Pancreas (tissue), 10 donors: ENCODE measurements at places on chromosomes 5 and 9.

DNA sequence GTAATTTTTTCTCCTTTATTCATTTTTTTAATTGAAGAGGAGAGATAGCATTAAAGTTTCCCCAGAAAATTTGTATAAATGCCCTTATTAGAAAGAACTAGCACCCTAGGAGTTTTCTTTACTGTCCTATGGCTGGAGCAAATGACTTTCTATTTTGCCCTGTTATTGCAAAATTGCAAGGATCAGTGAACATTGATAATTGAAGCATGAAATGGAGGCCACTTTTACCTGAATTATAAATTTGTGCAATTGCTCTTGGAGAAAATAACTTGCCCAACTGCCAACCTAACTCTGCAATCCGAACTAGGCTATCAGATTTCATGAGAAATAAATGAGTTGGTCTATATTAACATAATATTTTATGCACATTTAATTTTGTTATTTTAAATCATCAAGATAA, 111.9 kb downstream of the MTRR start:
- no peak for DNase-seq

DNA sequence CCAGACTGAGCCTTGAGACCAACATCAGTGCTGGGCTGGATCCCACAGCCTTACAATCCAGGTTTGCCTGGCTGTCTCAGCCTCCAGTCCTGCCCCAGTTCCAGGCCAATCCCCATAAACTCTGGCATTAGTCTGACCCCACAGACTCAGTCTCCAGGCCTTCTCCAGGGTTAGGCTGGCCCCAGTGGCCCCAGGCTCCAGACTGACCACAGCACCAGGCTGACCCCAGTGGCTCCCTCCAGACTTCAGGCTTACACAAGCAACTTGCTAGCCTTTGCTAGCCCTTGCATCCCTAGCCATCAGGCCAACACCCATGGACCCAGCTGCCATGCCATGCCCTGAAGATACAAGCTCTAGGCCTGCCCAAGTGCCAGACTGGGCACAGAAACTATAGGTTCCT, 1326.0 kb upstream of the C9orf72 start:
- no peak for DNase-seq

GRCh38 chr5:16965581-16965980, 29.5 kb upstream of the MYO10 start:
- no peak for DNase-seq

GRCh38 chr5:147216552-147217154, 18.2 kb upstream of the STK32A start:
- DNase-seq, result no peak

- DNase-seq, result no peak
Observed at GRCh38 chr9:10274175-10274574, 338.6 kb downstream of the PTPRD start.

DNA sequence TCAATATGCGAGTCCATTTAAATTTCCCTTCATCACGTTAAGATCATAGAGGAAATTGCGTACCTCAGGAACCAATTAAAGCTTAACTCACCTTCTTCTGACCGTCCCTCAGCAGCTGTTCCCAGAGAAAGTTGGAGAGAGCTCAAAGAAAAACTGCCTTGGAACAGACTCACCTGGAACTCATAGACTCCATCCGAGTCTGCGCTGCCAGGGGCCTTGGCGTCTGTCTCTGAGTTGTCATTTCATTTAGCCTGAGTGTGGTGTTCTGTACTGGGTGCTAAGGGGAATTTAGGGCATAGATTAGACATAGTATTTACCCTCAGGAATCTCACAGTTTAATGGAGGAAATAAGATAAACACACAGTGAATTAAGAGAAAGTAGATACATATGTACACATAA, 892.7 kb downstream of the TLE1 start:
- DNase-seq, result no peak

DNA sequence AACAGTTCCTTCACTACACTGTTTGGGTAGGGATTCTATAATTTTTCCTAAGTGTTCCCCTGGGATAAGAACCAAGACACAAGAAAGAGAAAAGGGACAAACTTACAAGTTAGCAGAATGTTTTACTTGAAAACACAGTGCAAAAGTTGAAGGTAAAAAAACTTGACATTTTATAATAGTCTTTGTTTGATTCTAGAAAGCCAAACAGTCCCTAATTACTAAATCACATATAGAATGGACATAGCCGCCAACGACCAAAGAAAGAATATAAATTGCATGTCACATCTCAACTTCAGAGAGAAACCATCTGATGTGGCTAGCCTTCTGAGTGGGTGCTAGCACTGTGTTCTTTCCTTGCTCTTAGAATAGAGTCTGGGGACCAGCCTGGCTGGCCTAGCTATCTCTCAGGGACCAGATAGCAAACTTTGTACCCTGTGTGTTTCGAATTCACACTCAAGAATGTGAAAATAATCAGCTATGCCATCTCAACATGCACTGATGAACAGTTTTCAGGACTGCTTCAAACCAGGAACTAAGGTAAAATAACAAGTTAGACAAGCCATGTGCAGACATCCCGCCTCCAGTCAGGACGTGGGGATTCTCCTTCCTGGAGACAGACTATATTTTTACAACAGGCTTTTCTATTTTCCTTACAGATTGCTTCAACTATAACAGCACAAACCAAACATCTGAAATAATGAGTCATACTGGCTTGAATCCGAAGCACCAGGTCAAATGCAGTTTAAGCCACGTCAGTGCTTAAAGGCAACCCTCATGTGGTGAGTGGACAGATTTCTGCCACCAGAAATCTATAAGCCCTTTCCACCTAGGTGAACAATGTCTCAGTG, 53.7 kb downstream of the LHFPL2 start:
- peak; percentile 56 for DNase-seq

DNA sequence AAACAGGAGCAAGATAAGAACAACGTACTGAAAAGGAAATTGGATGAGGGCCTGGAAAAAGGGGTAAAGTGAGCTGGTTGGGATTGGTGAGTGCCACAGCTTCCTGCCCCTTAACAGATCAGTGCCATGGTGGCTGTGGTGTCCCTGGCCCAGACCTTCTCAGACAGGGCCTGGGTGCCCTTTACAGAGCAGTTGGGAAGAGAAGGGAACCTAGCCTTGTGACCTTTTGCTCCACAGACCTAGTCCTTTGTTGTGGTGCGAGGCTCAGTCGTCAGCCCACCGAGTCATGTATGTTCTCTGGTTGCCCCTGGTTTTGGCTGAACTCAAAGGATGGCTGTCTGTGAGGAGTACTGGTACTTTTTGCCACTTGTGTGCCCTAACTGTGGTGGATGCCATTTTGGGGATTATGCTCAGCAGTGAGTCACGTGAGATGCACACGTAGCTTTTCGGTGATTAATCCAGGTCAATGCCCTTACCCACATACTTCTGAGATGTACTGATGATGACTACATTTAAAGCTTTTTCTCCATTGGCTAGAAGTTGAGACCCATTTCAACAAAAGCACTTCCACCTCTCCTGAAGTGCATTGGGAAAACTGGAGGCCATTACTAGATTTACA, 48.4 kb downstream of the EXOSC2 start:
- no peak for DNase-seq

DNA sequence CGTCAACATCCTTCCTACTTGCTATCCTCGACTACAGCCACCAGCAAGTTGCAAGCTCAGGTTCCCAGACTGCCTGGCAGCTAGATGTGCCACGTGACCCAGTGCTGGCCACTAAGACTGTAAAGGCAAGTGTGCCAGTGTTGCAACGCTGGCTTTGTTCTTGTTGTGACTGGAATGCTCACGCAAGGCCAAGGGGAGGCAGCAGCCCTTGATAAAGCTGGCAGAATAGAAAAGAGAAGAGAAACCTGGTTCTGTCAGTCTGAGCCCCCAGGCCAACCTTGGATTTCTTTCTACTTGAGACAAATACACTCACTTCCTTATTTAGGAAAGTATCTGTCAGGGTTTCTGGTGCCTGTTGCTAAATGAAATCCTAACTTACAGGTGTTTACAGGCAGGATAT, 113.0 kb downstream of the KLHL3 start:
- DNase-seq, result peak; percentile 88

DNA sequence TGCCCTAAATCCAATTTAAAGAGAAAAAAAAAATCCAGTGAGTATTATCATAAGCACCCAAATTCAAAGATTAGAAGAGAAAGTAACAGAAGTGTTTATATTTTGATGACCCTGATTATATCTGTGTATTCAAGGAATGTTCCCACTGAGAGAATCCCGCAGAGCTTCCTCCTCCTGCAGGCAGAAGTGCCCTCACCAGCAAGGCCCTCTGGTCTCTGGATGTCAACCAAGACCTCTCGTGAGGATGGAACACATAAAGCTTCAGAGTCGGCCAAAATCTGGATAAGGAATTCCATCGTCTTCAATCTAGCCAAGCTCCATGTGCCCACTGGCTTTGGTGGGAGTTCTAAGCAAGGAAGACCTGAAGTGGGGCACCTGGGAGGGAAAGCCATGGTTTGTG, 18.1 kb downstream of the PTCH1 start:
- no peak for DNase-seq

GRCh38 chr9:72013292-72013760, 47.1 kb downstream of the C9orf57 start:
- DNase-seq, result no peak

- no peak for DNase-seq
Observed at GRCh38 chr9:72775570-72775969, 177.3 kb downstream of the ALDH1A1 start.

DNA sequence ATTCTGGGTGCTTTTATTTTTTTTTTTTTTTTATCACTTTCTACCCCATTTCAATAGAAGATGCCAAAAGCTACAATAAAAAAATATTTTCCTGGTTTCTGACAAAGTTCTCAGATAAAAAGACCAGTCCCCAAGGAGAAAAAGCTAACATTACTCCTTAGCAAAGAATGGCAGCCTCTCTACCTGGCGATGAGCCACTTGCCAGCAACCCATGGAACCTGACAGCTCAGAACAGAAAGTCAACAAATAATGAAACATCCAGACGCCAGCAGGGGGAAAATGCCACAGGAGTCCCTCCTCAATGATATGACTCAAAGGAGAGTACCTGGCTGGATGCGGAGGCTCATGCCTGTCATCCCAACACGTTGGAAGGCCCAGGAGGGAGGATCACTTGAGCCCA, 123.2 kb downstream of the MYO10 start:
- DNase-seq, result peak; percentile 72

DNA sequence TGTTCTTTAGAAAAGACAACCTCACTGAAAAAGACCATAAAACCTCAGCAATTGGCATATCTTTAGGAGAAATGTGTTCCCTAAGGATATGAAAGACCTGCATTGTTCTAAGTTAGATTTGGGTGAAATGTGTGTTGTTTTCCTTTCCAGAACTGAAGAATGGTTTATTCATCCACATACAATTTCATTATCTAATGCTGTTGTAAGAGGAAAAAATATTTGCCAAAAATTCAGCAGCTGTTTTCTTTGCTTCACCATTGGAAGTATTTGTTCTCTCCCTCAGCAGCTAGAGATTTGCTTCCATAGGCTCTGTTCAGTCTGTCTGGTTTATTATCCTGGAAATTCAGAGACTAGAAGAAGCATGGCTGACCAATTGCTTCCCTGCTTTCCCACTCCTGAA, 150.9 kb downstream of the ISOC1 start:
- DNase-seq, result no peak

DNA sequence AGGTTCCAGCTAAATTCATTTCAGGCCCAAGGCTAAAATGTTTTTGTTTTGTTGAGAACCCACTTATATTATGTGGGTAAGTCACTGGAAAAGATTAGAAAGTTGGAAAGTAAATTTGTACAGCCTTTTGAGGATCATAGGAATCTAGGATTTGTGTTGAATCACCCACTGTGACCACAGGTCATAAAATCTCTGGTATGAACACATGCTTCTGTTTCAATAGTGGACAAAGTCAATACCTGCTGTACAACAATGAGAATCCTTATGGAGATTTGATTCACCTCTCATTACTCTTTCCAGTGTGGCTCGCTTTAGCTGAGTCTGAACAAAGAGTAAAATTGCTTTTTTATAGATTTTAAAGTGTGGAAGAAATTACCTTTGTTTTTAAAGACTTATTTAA, 369.5 kb downstream of the TMEM167A start:
- DNase-seq, result no peak

DNA sequence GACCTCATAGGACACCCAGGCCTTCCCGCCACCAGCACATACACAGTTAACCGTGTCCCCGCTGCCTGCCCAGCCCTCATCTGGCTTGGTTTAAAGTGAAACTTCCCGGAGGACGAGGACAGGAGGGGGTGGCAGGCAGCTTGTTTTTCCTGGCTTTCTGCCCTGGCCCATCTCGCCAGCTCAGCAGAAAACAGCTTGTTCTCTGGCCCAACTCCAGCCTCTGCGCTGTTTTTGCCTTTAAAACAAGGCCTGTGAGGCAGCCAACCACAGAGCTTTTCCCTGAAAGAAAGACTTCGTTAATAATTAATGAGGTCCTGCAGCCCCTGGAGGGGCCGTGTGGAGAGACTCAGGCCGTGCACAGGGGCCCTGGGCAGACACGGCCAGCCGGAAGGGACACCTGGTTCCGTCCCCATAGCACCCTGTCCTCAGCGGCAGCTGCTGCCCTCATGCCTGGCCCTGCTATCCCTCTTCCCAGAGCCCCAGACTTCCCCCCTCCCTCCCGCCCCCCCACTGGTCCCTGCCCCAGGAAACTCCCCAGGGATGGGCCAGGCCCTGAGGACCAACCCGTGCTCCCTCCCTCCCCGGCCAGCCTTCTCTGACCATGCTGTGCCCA, 108.7 kb downstream of the RXRA start:
- DNase-seq, result peak; percentile 99

DNA sequence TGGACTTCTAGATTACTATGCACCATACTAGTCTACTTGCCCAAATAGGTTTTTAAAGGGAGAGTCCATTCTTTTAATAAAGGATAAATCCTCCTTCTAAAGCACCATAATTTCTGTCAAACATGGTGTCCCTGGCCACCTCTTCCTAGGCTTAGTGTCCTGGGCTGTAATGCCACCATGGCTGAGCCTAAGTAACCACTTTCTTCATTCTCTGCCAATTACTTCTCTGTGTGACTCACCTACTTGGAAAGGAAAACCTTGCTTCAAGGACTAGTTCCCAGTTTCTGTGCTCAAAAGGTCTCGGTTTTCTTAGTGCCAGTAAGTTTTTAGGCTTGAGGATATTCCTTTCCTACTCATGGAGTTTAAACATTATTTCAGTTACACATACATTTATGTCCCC, 273.4 kb downstream of the DENND1A start:
- DNase-seq, result no peak

- no peak for DNase-seq
Observed at GRCh38 chr5:158607088-158607487, 492.6 kb downstream of the EBF1 start.

DNA sequence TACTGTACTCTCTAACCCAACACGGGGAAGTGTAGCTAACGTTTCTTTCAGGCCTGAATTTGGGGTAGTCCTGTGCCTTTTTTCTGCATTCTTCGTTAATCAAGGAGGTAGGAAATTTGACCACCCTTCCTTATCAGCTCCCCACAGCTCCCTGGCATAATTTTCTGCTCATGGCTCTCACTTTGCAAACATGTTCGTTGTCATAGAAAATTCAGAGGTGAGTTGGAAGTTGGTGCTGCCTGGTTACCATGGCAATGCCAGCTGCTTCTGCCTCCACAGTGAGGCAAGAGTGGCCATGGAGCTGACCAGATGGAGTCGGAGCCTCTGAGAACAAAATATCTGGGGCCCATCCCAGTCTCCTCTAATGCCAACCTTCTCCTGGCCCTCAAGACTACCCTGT, 116.6 kb upstream of the BOD1 start:
- no peak for DNase-seq

GRCh38 chr5:305459-305858, 16.1 kb upstream of the AHRR start:
- DNase-seq, result no peak

GRCh38 chr5:172724242-172725183, 46.5 kb downstream of the DUSP1 start:
- DNase-seq, result no peak

GRCh38 chr5:169063316-169063953, 237.5 kb downstream of the SLIT3 start:
- no peak for DNase-seq
